Activated T-helper 2 cell treated with anti-CD3 and anti-CD28 coated beads, Interferon-gamma antibody, Interleukin-2, Interleukin-4, amounts not matched to agents 10 μg/mL and 5 μg/mL and 100 μg/mL, durations not matched to agents 14 hours and 24 hours and 36 hours (primary cell): ENCODE measurements at places on chromosomes 16 and 17. TPM values are rescaled to one million over a fixed set of nuclear protein-coding genes. Genes with fewer than 3 reads are reported as not detected.

DNA sequence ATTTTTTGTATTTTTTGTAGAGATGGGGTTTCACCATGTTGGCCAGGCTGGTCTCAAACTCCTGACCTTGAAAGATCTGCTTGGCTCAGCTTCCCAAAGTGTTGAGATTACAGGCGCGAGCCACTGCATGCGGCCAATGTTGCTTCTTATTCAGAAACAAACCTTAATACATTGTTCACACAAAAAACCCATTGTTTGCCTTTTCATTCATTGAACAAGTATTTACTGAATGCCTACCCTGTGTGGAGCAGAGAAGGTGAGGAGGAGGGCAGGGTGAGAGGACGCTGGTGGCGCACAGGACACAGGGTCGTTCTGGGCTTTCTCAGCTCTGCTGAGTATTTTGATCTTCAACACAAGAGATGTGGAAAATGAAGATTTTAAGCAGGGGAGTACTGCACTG lies 8.0 kb upstream of the KRT23 start:
- peaks cover 47% of the 10 kb centered on the region for H3K27me3 ChIP-seq
- DNase-seq, result no peak
- no peak overlapping the region for H3K27ac ChIP-seq
- no peaks in the 10 kb centered on the region for H3K36me3 ChIP-seq

DNA sequence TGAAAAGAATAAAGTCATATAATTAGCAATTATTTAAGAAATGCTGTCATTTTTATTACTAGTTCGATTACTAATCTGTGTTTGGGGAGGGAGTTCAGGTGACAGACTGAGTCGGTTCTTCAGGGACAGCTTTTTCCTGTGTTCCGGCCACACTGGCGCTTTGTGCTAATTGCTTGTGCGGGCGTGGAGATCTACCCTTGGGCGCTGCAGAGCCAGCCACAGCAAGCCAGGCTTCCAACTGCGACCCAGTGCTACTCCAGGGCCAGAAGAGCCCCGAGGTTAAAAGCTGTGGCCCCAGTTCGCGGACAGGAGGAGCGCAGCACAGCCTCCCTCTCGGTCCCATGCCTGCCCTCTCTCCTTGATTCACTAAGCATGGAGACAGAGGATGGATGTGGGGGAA lies 6.5 kb upstream of the OR2C1 start:
- H3K4me1 ChIP-seq, result no peaks in the 10 kb centered on the region
- no peak overlapping the region for H3K4me3 ChIP-seq
- no peak overlapping the region for H3K27ac ChIP-seq
- no peak for DNase-seq
- no peaks in the 10 kb centered on the region for H3K27me3 ChIP-seq
- no peaks in the 10 kb centered on the region for H3K36me3 ChIP-seq

DNA sequence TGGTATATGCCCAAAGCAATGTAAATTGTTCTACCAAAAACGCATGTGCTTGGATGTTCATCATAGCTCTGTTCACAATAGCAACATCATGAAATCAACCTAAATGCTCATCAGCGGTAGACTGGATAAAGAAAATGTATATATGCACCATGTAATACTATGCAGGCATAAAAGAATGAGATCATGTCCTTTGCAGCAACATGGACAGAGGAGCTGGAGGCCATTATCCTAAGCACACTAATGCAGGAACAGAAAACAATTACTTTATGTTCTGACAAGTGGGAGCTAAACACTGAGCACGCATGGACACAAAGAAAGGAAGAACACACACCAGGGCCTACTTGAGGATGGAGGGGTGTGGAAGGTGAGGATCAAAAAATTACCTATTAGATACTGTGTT lies 33.7 kb downstream of the TANC2 start:
- DNase-seq, result no peak
- no peaks in the 10 kb centered on the region for H3K4me1 ChIP-seq
- H3K4me3 ChIP-seq, result no peak overlapping the region

DNA sequence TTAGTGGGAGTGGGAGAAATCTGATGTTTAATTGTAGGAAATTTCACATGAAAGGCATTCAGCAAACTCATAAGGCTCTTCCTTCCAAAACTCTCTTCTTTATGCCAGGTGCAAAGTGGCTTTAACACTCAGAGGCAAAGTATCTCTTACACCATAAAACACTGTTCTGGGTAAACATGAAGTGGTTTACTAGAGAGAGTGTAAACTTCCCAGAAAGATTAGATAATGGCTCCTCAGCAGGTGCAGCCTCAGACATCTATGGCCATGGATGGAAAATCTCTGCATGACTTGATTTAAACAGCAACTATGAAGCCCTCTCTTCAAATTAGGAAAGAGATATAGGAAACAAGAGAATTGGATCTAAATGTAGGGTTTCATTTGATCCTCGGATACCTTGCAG lies 583.1 kb upstream of the SALL1 start:
- no peaks in the 10 kb centered on the region for H3K36me3 ChIP-seq
- DNase-seq, result no peak
- H3K4me3 ChIP-seq, result no peak overlapping the region
- no peak overlapping the region for H3K27ac ChIP-seq

GRCh38 chr16:53370827-53371226 lies 63.4 kb upstream of the RBL2 start:
- H3K36me3 ChIP-seq, result no peaks in the 10 kb centered on the region
- no peak overlapping the region for H3K27ac ChIP-seq
- no peak for DNase-seq
- peaks cover 14% of the 10 kb centered on the region for H3K4me1 ChIP-seq
- no peak overlapping the region for H3K4me3 ChIP-seq

DNA sequence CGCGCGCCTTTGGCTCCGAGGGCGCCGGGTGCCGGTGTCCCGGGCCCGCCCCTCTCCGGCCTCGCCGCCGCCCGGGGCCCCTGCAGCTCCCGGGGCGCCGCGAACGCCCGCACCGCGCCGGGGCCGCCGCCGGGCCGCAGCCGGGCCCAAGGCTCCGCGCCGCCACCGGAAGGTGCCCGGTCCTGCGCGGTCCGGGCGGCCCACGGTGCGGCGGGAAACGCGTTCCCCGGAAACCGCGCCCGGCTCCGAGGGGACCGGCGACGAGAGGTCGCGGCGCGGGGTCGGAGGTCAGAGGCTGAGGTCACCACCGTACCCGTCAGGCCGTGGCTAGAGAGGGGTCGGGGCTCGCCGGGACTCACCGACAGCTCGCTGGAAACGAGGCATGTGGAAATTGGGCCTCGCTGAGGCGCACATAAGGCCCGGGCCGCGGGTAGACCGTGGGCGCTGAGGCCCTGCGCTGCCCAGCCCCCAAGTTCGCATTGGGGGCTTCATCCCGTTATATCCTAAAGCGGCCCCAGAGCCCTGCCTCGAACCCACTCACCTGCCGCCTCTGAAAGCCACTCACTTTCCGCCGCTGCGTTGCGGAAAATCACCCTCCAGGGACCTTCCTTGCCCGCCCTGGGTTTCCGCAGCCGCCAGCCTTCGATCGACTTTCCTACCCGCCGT lies at the start of gene DUS1L:
TSS of gene DUS1L (minus strand) at position 167 of the 666 bp plus-strand sequence. CDS start 745 bp downstream, outside the sequence.
- H3K27me3 ChIP-seq, result no peaks in the 10 kb centered on the region
- no peaks in the 10 kb centered on the region for H3K36me3 ChIP-seq
- H3K27ac ChIP-seq, result peak within 1 kb of the TSS; percentile 84
- H3K4me3 ChIP-seq, result peak within 1 kb of the TSS; percentile 82
- DNase-seq, result peak; percentile 69
- H3K4me1 ChIP-seq, result no peaks in the 10 kb centered on the region

- DNase-seq, result no peak
- no peaks in the 10 kb centered on the region for H3K27me3 ChIP-seq
- no peaks in the 10 kb centered on the region for H3K4me1 ChIP-seq
- no peak overlapping the region for H3K4me3 ChIP-seq
- no peak overlapping the region for H3K27ac ChIP-seq
- H3K36me3 ChIP-seq, result no peaks in the 10 kb centered on the region
These were observed 435.1 kb upstream of the GOT2 start for GRCh38 chr16:59169168-59169567.

GRCh38 chr17:60463157-60463835 lies 41.0 kb downstream of the CHCT1 start:
- no peak overlapping the region for H3K27ac ChIP-seq
- DNase-seq, result no peak
- no peaks in the 10 kb centered on the region for H3K4me1 ChIP-seq
- H3K4me3 ChIP-seq, result no peak overlapping the region
- H3K36me3 ChIP-seq, result peaks cover 50% of the 10 kb centered on the region

DNA sequence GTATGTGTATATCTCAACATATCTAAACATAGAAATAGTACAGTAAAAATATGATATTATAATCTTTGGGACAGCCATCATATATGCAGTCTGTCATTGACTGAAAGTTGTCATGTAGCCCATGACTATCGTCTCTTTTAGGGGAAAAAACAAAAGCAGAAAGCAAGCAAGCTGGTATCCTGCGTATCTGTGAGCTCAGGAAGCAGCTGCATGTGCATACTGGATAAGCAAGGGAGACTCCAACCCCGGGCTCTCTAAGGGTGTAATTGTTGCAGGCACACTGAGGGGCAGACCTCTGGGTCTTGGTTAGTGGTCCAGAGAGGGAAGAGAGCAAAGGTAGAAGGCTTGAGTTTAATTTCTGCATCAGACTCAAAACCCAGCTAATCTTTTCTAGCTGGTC lies 581.1 kb downstream of the MAF start:
- no peaks in the 10 kb centered on the region for H3K36me3 ChIP-seq
- H3K27me3 ChIP-seq, result peaks cover 1% of the 10 kb centered on the region
- H3K4me1 ChIP-seq, result no peaks in the 10 kb centered on the region

- no peaks in the 10 kb centered on the region for H3K27me3 ChIP-seq
- H3K36me3 ChIP-seq, result no peaks in the 10 kb centered on the region
- no peak overlapping the region for H3K4me3 ChIP-seq
- no peak overlapping the region for H3K27ac ChIP-seq
These were observed 5.8 kb upstream of the MRPL58 start for GRCh38 chr17:75006653-75007052.

GRCh38 chr17:12047681-12048376 lies 27.2 kb downstream of the MAP2K4 start:
- H3K27ac ChIP-seq, result no peak overlapping the region
- no peaks in the 10 kb centered on the region for H3K36me3 ChIP-seq
- H3K27me3 ChIP-seq, result no peaks in the 10 kb centered on the region
- no peak overlapping the region for H3K4me3 ChIP-seq

DNA sequence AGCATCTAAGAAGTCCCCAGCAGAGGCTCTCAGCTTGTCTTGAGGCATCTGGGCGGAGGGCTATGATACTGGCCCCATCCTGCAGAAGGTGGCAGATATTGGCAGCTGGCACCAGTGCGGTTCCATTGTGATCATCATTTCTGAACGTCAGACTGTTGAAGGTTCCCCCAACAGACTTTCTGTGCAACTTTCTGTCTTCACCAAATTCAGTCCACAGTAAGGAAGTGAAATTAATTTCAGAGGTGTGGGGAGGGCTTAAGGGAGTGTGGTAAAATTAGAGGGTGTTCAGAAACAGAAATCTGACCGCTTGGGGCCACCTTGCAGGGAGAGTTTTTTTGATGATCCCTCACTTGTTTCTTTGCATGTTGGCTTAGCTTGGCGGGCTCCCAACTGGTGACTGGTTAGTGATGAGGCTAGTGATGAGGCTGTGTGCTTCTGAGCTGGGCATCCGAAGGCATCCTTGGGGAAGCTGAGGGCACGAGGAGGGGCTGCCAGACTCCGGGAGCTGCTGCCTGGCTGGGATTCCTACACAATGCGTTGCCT lies at the start of gene CIITA:
TSS of gene CIITA (plus strand) at position 404 of the 543 bp plus-strand sequence. CDS start at position 533, 129 bp downstream.
- H3K4me3 ChIP-seq, result peak within 1 kb of the TSS; percentile 80
- H3K4me1 ChIP-seq, result peaks cover 75% of the 10 kb centered on the region
- H3K27ac ChIP-seq, result peak within 1 kb of the TSS; percentile 75
- peaks cover 4% of the 10 kb centered on the region for H3K27me3 ChIP-seq
- DNase-seq, result peak; percentile 60

DNA sequence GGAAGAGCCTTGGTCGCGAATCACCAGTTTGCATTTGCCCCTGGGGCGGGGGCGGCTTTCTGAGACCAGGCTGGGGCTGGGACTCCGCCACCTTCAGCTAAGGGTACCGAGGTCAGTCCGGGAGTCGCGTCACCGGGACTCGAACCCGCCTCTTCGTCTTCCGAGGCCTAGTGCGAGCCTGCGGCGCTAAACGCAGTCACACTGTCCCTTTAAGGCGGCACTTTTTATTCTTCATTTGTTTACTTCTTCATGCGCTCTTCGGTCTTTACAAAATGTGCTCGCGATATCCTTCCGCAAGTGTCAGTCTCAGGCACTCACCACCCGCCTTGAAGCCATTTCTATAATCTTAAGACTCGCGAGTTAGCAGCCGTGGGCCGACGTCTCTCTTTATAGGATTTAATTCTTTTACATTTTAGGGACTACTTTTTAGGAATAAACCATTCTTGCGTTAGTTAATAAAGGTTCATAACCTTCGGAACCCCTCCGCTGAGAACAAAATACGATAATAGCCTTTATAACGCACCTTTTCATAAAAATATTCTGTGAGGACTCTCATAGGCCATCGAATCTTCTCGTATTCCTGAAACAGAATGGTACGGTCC lies 593 bp upstream of the HEXIM1 start:
- H3K4me1 ChIP-seq, result peaks cover 31% of the 10 kb centered on the region
- peak overlapping the region; percentile 99 for H3K27ac ChIP-seq
- peak; percentile 79 for DNase-seq
- H3K36me3 ChIP-seq, result peaks cover 26% of the 10 kb centered on the region
- peak overlapping the region; percentile 99 for H3K4me3 ChIP-seq

GRCh38 chr17:66317629-66318028 lies 15.2 kb downstream of the PRKCA start:
- H3K27me3 ChIP-seq, result no peaks in the 10 kb centered on the region
- no peak for DNase-seq
- H3K4me3 ChIP-seq, result no peak overlapping the region
- peak overlapping the region; percentile 86 for H3K27ac ChIP-seq
- H3K4me1 ChIP-seq, result peaks cover 44% of the 10 kb centered on the region
- peaks cover 82% of the 10 kb centered on the region for H3K36me3 ChIP-seq

GRCh38 chr17:66260275-66260674 lies 31.1 kb upstream of the APOH start:
- no peaks in the 10 kb centered on the region for H3K36me3 ChIP-seq
- peaks cover 6% of the 10 kb centered on the region for H3K27me3 ChIP-seq
- no peak overlapping the region for H3K4me3 ChIP-seq
- peaks cover 18% of the 10 kb centered on the region for H3K4me1 ChIP-seq
- no peak for DNase-seq
- no peak overlapping the region for H3K27ac ChIP-seq

- no peak for DNase-seq
- no peak overlapping the region for H3K27ac ChIP-seq
- no peaks in the 10 kb centered on the region for H3K27me3 ChIP-seq
- peaks cover 36% of the 10 kb centered on the region for H3K4me1 ChIP-seq
- H3K4me3 ChIP-seq, result no peak overlapping the region
These were observed 5.1 kb downstream of the UBN1 start for GRCh38 chr16:4852221-4852872.

DNA sequence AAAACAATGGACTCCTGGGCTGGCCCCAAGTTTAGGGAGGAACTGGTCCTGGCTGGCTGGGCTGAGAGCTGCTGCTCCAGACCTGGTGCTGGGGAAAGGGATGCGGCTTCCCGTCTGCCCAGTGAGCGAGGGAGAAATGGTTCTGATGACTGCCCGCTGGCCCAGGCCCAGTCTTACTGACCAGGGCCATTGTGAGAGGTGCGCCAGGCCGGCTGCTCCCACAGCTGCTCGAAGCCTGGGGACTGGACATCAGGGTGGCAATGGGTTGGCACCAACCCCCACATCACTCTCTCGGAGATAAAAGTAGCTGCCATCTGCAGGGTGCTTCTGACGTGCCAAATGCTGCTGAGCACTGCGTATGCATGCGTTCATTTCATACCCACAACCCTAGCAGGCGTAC lies 53.2 kb downstream of the IRF8 start:
- H3K4me3 ChIP-seq, result no peak overlapping the region
- no peak overlapping the region for H3K27ac ChIP-seq
- H3K36me3 ChIP-seq, result no peaks in the 10 kb centered on the region
- H3K4me1 ChIP-seq, result peaks cover 13% of the 10 kb centered on the region
- DNase-seq, result no peak
- H3K27me3 ChIP-seq, result peaks cover 16% of the 10 kb centered on the region

Gene OTOP3
- total RNA-seq, result not detected in 2 replicates

Gene FOXF1
- total RNA-seq, result not detected in 2 replicates

Gene CCL16
- total RNA-seq, result not detected in 2 replicates

Gene KRTAP4-5
- not detected in 2 replicates for total RNA-seq

Gene PIP4K2B
- 35.3 and 45.3 TPM in 2 replicates for total RNA-seq
